Activated CD4-positive, alpha-beta T cell treated with anti-CD3 and anti-CD28 coated beads, Interleukin-2, amount 10 ng/mL, durations not matched to agents 7 days and 5 days (primary cell): ENCODE measurements at places on chromosomes 7 and 10. TPM values are rescaled to one million over a fixed set of nuclear protein-coding genes. Genes with fewer than 3 reads are reported as not detected.
A peak's percentile ranks its signal among the peaks of the same experiment; 100 is the strongest.

The CHST3 gene
- 0.02 TPM for total RNA-seq

GRCh38 chr7:84181628-84182027, 13.0 kb downstream of the SEMA3A start:
- DNase-seq, result no peak
- no peak overlapping the region for H3K4me3 ChIP-seq
- no peak overlapping the region for H3K27ac ChIP-seq
- H3K27me3 ChIP-seq, result no peaks in the 10 kb centered on the region

The MBL2 gene
- total RNA-seq, result not detected

- H3K4me3 ChIP-seq, result no peak overlapping the region
- no peaks in the 10 kb centered on the region for H3K4me1 ChIP-seq
- H3K27ac ChIP-seq, result no peak overlapping the region
- no peak for DNase-seq
- no peaks in the 10 kb centered on the region for H3K27me3 ChIP-seq
- H3K36me3 ChIP-seq, result no peaks in the 10 kb centered on the region
Observed at GRCh38 chr7:40921589-40922315, 781.1 kb downstream of the INHBA start.

DNA sequence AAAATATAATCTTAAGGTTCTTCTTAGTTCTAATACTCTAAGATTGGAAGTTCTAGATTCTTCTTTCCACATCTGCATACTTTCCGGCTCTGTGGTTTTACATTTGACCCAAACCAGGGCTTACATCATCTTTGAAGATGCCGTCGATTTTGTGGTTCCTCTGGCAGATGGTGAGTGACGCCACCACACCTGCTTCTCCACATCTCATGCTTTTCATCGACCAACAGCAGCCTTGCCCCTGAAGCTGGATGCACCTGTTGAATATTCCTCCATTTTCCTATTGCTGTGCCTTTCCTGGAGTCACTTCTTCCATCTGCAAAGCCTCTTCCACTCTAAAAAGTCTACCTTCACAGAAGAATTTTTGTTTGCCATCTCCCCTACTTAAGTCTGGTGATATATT, 121.3 kb downstream of the PRKCQ start:
- no peaks in the 10 kb centered on the region for H3K27me3 ChIP-seq
- peak; percentile 24 for DNase-seq
- peaks cover 97% of the 10 kb centered on the region for H3K36me3 ChIP-seq
- H3K27ac ChIP-seq, result no peak overlapping the region

GRCh38 chr7:137882261-137882668, 35.5 kb upstream of the DGKI start:
- no peak overlapping the region for H3K27ac ChIP-seq
- no peaks in the 10 kb centered on the region for H3K27me3 ChIP-seq
- H3K4me1 ChIP-seq, result peaks cover 6% of the 10 kb centered on the region
- DNase-seq, result no peak
- peaks cover 28% of the 10 kb centered on the region for H3K36me3 ChIP-seq
